ENCODE measurements at places on chromosomes 3 and 15.

DNA sequence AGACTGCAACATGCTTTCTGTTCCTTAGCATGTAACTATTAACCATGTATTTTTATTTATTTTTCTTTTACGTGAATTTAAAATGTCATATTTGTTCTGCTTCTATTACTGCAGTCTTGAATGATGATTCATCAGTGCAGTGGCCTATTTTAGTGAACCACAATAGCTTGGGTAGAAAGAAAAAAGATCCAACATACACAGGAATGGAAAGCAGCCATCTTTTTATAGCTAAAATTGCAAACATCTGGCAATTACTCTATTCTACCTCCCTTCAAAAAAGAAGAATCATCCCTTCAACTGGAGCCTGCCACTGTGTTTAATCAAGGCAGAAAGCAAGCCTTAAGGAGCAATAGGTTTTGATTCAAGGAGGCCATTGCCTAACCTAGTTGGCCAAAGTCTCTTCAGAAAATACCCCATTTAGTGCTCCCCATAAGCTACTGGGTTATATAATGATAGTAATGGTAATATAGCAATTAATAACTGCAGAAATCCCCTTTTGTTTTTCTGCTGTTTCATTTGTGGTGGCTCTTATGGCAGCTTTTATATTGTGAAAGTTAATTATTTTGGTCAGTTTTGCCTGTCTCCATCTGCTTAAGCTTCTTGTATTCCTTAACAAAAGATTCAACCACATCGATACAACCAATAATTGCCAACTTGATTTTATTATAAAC, 267.3 kb downstream of the LPP start:
- DNase-seq = no peak

- DNase-seq = no peak
Observed at GRCh38 chr3:66592016-66592761, 91.4 kb upstream of the LRIG1 start.

DNA sequence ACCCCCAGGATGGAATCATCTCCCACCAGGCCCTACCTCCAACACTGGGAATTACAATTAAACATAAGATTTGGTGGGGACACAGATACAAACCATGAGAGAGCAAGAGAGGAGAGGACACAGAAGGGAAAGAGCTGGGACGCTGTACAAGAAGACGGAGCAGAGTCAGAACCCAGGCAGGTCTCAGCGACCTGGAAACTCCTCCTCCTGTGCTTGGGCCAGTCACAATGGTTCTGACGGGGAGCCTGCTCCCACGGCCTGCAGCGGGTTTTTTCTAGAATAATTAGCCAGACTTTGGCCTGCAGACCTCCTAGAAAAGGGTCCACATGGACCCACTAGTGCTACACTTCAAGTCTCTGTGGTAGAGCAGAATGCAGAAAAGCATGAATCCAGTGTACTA, 5.6 kb downstream of the SLC12A8 start:
- DNase-seq = no peak

GRCh38 chr3:39434574-39434973, 28.1 kb downstream of the RPSA start:
- no peak for DNase-seq

- no peak for DNase-seq
Observed at GRCh38 chr15:82537351-82537908, 2.8 kb downstream of the RPS17 start.

GRCh38 chr3:11290743-11291680, 18.8 kb downstream of the ATG7 start:
- DNase-seq = no peak

DNA sequence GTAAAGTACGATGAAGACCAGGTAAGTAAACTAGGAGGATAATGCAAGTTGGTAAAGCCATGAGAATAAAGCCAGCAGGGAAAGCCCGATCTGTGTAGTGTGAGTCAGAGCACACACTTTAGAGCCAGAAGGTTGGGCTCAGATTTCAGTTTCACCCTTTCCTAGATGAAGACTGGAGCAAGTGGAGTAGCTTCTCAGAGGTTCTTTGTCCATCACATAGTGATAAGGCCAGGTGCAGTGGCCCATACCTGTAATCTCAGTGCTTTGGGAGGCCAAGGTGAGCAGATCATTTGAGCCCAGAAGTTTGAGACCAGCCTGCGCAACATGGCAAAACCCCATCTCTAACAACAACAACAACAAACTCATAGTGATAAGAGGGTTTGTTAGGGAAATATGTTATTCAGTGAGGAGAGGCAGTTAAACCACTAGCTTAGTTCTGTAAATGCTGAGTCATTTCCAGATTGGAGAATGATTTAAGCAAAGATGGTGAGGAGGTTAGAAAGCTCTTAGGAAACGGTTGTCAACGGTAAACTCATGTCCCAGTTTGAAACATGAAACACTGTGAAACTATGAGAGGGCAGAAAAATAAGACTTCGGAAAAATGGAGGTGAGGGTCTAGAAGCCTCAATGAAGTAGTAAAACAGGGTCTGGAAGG, 39.0 kb downstream of the IL12A start:
- no peak for DNase-seq

DNA sequence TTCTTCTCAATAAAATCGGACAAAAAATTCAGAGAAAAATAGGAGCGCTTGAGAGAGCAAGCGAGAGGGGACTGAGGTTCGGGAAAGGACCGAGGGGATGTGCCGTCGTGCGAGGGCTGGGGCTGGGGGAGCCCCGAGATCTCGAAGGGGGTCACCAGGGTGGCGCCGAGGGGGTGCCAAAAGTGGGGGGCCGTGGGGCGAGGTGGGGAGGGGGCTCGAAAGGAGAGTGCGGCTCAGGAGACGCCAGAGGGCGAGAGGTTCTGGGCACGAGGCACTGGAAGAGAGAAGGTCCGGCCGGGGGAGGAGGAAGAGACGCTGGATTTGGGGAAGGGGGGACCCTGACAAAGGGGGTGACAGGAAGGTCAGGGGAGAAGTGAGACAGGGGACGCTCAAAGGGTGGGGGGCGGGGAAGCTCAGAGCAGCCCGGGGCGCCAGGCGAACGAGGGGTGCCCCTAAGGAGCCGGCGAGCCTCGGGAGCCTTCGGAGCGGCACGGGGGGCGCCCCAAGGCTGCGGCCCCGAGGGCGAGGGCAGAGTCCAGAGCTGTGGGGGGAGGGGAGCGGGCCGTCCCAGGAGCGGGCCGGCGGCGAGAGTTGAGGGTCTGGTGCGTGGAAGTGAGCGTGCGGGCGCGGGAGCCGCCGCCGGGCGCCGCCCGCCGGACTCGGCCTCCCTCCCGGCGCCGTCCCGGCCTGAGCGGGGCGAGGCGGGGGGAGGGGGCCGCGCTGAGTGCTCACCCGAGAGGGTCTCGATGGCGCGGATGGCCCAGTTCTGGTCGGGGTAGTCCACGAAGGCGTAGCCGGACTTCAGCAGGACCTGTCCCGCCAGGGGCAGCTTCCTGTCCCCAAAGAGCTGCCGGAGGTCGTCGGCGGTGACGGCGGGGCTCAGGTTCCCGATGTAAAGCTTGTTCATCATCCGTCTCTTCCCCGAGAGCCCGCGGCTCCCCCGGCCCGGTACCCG, 514 bp downstream of the IGF2BP2 start:
- no peak for DNase-seq

DNA sequence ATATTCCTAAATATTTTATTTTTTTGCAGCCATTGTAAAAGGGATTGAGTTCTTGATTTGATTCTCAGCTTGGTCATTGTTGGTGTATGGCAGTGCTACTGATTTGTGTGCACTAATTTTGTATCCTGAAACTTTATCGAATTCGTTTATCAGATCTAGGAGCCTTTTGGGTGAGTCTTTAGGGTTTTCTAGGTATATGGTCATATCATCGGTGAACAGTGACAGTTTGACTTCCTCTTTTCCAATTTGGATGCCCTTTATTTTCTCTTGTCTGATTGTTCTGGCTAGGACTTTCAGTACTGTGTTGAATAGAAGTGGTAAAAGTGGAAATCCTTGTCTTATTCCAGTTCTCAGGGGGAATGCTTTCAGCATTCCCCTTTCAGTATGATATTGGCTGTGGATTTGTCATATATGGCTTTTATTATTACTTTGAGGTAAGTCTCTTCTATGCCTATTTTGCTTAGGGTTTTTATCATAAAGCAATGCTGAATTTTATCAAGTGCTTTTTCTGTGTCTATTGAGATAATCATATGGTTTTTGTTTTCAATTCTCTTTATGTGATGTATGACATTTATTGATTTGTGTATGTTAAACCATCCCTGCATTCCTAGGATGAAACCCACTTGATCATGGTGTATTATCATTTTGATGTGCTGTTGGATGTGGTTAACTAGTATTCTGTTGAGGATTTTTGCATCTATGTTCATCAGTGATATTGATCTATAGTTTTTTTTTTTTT, 11.4 kb upstream of the SLC9A9 start:
- DNase-seq = no peak

GRCh38 chr15:94335616-94336015, 104.3 kb downstream of the MCTP2 start:
- DNase-seq = no peak

DNA sequence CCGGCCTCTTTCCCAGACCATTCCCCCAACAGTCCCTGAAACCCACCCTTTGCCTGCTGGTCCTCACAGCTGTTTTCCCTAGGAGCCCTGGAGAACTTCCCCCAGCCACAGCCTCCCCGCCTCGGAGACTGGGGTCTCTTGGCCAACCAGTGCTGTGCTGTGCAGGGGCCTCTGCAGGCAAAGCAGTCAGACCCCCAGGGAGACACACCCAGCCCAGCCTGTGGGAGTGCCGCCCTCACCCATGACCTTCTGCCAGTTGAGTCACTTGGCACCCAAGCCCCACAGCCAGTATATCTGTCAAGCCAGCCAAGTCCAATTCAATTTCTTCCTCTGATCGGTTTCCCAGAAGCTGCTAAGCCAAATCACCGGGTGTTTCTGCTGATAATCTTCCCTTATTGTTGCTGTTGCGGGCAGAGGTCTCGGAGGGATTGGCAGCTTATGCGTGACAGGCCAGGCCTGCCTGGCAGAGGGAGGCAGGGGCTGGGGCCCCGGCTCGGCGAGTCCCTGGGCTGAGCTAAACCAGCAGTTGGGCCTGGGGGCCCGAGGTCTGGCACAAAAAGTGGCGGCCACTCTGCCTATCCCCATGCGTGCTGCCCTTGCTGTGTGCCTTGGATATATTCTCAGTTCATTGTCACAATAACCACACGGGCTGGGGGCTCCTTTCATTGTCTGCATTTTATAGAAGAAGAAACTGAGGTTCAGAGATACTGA, 65.6 kb upstream of the SLC6A1 start:
- no peak for DNase-seq

GRCh38 chr15:41207687-41208448, 22.7 kb downstream of the EXD1 start:
- DNase-seq = no peak

DNA sequence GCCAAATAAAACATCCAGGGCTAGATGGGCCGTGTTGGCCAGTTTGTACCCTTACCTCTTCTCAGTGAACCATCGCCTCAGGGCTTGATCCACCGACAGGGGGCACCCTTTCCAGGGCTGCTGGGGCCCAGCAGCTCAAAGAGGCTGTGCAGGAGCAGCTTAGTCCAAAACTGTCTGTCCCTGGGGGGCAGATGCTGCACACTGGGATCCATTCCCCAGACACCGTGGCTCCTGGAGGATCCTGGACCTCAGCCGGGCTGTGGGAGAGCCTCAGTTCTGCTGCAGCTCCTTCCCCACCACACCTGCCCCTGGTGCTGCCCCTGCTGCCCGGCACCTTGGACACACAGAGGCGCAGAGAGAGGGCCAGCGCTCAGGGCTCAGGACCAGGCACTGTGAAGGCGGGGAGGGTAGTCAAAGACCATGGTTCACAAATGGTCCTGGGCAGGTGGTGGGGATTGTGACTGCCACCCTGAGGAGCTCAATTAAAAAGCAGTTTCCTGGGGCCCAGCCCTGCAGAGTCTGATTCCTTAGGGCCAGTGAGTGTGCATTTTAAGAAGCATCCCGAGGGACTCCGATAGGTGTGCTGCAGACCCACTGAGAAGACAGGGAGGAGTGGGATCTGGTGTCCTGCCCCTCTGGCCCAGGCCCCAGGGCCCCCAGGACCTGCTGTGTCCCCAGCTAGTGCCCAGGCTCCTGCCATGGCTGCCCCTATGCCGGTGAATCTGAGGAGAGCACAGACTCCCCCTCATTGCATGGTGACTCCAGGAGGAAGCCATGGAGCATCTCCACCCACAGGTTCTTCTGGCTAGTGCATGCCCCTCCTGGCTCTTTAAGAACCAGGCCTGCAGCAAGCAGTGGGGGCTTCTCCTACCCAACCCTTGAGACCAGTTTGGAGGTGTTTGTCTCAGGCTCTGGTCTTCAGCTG, 86.5 kb upstream of the PRR20G start:
- DNase-seq = no peak

DNA sequence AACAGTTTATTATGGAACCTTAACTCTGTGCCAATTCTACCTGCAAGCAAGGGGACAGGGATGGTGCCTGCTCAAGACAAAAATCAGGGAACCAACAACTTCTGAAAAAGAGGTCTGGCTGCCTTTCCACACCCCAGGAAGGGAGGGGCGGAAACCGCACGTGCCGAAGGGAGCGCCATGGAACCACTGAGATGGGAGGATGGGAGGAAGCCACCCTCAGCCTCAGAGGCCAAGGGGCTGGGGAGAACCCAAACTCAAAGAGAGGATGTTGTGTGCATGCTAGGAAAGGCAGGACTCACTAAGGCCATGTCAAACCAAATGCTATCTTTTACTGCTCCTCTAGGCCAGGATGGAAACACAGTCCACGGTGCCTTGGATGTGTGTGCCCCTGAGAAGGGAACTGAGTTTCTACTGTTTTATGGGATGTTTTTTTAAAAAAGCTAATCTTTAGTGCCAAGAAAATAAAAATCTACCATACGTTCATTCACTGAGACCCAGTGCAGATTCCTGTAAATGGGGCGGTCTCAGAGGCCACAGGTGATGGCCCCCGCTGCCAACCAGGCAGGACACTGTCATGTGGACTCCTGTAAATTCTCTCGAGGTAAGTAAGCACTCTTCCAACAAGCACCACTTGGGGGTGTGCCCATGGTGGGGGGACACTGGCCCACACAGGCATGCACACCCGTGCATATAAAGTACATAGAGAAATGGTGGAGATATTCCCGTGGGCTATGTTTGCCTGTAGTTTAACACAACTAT, 20.5 kb downstream of the SRPRB start:
- DNase-seq = no peak

DNA sequence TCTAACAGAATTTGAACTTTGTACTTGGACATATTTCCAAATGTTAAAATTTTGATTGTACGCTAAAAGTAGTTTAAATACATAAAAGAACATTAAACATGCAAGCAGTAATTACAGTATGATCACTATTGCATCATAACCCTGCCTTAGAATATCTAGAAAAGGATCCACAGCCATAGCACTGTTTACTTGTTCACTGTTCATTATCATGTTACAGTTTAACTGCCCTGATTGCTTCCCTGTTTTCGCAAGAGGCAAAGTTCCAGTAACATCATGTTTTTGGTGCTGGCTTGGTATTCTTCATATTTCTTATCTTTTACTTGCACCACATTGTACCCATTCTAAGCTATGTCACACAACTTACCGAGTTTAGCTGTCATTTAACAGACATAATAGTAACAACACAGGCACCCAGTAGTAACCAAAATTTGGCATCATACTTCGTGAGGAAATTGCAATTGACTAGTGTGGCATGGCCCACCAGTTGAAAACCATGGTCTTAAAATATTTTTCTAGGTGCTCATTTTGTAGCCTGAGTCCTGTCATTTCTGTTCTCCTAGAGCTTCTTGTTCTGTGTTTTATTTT, 13.3 kb upstream of the TMEM87A start:
- no peak for DNase-seq

- DNase-seq = no peak
Observed at GRCh38 chr3:119418641-119419040, 44.8 kb downstream of the TMEM39A start.

- no peak for DNase-seq
Observed at GRCh38 chr15:90381515-90381914, 6.5 kb upstream of the IQGAP1 start.
